Hepatocyte (in vitro differentiated cells): ENCODE measurements at places on chromosomes 7 and 10. TPM values are rescaled to one million over a fixed set of nuclear protein-coding genes. Genes with fewer than 3 reads are reported as not detected.

DNA sequence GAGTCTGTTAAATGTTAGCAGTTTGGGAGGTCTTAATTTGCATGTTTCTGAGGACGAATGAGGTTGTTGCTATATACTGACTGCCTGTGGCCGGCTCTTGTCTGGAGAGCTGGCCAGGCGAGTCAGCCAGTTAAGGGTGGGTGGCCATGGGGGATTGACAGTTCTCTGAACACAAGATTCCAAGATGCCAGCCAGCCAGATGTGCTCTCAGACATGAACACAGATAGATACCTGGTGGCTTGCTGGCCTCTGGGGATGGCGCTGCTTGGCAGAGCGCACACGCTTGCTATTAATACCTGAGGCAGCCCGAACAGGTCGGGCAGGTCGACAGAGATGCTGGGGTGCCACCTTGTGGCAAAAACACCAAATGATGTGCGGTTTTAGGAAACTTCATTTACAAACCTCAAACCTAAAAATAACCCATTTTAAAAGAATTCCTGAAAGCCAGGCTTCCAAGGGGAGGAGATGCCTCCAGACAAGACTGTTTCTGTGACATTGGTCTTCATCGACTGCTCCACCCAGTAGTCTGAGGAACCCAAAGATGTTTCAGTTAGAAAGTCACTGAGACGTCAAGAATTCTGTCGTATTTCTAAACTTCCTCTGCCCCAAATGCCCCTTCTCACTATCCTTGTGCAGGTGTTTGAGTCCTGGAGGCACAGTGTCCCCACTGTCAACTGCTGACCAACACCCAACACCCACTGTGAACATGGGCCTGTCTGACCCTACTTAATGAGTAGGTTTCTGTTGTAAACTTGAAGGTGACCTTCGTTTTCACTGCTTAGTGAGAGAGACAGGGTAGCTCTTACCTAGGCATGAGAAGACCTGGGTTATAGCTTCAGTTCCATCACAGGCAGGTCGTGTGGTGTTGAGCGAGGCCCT is 123.4 kb downstream of the NT5C2 start:
- peak; percentile 85 for DNase-seq

- no peak for DNase-seq
These were observed 313.0 kb upstream of the GLI3 start for GRCh38 chr7:42549866-42550485.

- no peak for DNase-seq
These were observed 36.9 kb downstream of the MLLT10 start for GRCh38 chr10:21570761-21571521.

DNA sequence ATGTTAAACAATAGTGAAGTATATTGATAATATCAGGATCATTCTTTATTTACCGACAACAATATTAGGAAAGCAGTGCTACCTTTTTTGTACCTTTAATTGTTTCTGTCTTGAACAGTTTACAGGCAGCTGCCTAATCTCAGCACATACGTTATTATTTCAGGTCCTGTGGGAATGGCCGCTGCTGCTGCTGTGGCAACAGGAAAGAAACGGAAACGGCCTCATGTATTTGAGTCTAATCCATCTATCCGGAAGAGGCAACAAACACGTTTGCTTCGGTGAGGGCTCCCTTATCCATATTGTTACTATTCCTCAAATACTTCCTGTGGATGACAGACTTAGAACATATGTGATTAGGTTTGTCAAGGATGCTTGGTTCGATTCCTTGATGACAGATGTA is 59.7 kb downstream of the NRF1 start:
- DNase-seq: no peak

- no peak for DNase-seq
These were observed 63.4 kb downstream of the CSGALNACT2 start for GRCh38 chr10:43201545-43202131.

GRCh38 chr7:43110791-43111535 is 1.5 kb upstream of the HECW1 start:
- no peak for DNase-seq

Gene TRIL
- 3.0 and 4.6 TPM in 2 replicates for total RNA-seq

- no peak for DNase-seq
These were observed 35.0 kb upstream of the DGKB start for GRCh38 chr7:14937581-14937980.

DNA sequence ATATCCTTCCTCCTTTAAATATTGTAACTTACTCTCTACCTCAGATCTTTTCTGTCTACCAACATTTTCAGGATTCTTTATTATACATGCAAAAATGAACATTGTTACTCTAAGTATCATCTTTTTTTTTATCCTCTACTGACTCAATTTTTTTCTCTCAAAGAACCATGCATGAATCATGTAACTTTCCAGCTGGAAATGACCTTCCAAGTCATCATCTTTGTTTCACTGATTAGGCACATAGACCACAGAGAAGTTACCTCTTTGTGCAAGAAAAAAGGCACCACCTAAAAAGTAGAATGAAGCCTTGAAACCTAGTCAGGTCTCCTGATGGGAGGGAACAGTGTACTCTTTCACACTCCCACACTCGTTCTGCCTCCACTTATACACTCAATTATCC is 234.9 kb downstream of the HGF start:
- DNase-seq: no peak

- no peak for DNase-seq
These were observed 516.1 kb downstream of the CCSER2 start for GRCh38 chr10:84844461-84844860.

DNA sequence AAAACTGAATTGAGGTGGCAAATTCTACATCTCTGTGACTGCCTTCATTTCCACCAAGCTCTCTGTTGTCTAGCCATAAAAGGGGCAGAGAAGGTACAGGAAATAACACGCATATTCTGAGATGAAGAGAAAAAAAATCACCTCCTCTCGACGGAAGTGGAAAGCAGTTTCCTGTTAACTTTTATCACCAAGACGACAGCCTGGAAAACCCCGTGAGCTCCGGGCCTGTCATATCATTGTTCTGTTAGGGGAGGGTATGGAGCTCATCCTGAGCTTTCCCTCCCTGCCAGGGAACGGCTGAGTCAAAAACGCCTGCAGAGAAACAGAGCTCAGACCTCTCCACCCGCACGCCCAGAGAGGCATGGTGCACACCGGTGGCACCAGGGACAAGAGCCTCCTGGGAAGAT is 200.3 kb downstream of the PRPF18 start:
- no peak for DNase-seq

Gene TLX1
- total RNA-seq: 0.24 TPM in 1 of 2 replicates, not detected in the other

Gene CD36
- 16.3 and 22.6 TPM in 2 replicates for total RNA-seq

DNA sequence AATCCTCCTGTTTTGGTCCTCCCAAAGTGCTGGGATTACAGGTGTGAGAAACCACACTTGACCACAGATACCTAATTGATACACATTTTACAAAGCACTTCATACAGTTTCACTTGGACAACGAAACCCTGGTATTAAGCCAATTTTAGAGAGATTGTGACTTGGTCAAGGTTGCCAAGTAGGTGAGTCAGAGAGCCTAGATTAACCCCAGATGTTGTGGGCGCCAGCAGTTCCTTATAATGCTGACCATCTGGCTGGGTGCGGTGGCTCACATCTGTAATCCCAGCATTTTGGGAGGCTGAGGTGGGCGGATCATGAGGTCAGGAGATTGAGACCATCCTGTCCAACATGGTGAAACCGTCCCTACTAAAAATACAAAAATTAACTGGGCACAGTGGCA is 4.9 kb upstream of the PHKG1 start:
- DNase-seq: no peak

GRCh38 chr7:30896036-30896435 is 15.6 kb upstream of the AQP1 start:
- peak; percentile 56 for DNase-seq
